Stimulated activated CD8-positive, alpha-beta memory T cell treated with anti-CD3 and anti-CD28 coated beads, Interleukin-7, amount 100 ng/mL, for 48 hours (primary cell): ENCODE measurements at places on chromosomes 12 and 14.

DNA sequence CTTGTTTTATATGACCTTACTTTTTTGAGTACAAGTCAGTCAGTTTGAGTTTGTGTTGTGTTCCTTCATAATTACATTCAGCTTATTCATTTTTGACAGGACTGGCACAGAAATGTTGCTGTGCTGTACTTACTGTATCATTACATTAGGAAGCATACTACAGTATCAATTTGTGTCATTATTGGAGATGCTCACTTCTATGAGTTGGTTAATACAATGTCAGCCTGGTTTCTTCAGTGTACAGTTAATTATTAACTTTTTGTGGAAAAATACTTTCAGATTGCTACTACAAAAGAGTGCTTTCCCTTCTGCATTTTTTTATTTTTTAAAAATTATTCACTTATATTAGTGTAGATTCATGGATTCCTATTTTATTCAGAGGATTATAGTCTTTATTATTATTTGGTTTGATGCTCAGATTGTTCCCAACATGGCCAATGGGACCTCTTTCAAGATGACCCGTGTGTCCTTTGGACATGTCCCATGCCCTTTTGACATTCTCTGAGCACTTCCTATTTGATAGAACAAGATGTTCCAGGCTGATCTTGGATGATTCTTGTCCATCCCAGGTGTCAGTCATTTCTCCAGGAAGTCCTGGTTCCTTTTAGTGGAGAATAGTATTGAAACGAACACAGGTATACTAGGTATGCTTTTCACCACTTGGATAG, 66.6 kb downstream of the MON2 start:
- no peak for DNase-seq

DNA sequence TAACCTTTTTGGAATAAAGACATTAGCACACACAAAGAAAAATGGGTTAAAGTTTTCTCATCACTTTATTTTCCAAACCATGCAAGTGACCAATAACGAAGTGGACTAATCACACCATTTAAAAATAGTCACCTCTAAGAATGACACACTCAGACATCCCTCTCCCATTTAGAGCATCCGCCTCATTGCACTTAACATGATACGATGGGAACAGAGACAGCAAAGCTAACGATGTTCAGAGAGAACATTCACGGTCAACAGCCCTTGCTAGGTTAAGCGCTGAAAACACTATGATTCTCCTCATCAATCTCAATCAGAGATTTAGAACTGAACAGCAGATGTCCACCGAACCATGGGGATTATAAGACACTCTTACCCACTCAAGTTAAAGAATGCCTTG, 35.8 kb downstream of the NIN start:
- no peak for DNase-seq

- no peak for DNase-seq
Observed at GRCh38 chr12:104063712-104064030, 660 bp upstream of the HCFC2 start.

GRCh38 chr12:114275086-114275485, 130.9 kb downstream of the TBX5 start:
- no peak for DNase-seq

- DNase-seq, result no peak
Observed at GRCh38 chr14:50855558-50855957, 16.3 kb upstream of the ABHD12B start.

GRCh38 chr14:100262545-100262944, 23.6 kb downstream of the YY1 start:
- DNase-seq, result no peak

DNA sequence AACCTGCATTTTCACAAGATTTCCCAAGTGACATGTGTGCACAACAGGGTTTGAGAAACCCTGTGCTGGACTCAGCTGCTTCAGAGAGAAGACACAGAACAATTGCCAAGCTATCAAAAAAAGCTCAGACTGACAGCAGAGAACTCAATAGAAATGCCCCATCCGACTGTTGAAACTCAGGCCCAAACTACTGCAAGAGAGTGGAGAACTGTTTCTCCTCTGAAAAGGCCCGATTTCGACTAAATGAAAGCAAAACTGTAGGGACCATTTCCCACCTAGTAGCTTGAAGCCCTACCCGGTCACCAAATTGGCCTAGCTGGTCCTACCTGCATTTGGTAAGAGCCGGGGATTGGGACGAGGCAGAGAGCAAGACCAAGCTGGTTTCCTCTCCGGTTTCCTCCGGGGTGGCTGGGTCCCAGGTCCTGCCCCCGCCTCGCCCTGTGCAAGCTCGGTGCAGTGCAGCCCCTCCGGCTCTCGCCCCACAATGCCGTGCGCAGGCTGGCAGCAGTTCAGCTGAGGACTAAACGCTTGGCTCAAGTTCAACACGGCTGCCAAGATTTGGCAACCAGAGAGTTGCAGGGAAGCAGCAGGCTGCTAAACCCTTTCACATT, 1180.6 kb downstream of the VRK1 start:
- peak; percentile 61 for DNase-seq

- no peak for DNase-seq
Observed at GRCh38 chr14:80211153-80212022, at the start of gene DIO2. DIO2 (minus strand) TSS chr14:80211504; CDS start chr14:80211472, 32 bp downstream.

GRCh38 chr12:93855261-93855660, 178.1 kb downstream of the CRADD start:
- no peak for DNase-seq

- no peak for DNase-seq
Observed at GRCh38 chr12:26122061-26122680, 2.7 kb downstream of the BHLHE41 start.

GRCh38 chr14:90547250-90547649, 150.4 kb downstream of the CALM1 start:
- no peak for DNase-seq

DNA sequence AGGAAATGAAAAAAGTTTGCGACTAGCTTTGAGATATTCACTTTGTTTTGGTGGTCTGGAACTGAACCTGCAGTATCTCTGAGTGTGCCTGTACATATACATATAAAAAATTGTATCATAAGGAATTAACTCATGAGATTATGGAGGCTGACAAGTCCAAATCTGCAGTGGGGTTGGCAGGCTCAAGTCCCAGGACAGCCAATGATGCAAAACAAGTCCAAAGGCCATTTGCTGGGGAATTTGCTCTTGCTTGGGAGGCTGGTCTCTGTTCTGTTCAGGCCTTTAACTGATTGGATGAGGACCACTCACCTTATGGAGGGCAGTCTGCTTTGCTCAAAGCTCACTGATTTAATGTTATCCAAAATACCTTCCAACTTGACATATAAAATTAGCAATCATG, 66.8 kb downstream of the FGD4 start:
- no peak for DNase-seq

GRCh38 chr12:111444314-111444924, 38.7 kb downstream of the SH2B3 start:
- no peak for DNase-seq

GRCh38 chr12:10307630-10308029, at the start of gene KLRD1:
KLRD1 (plus strand) TSS chr12:10307870; CDS start chr12:10308078, 208 bp downstream.
- DNase-seq, result no peak

DNA sequence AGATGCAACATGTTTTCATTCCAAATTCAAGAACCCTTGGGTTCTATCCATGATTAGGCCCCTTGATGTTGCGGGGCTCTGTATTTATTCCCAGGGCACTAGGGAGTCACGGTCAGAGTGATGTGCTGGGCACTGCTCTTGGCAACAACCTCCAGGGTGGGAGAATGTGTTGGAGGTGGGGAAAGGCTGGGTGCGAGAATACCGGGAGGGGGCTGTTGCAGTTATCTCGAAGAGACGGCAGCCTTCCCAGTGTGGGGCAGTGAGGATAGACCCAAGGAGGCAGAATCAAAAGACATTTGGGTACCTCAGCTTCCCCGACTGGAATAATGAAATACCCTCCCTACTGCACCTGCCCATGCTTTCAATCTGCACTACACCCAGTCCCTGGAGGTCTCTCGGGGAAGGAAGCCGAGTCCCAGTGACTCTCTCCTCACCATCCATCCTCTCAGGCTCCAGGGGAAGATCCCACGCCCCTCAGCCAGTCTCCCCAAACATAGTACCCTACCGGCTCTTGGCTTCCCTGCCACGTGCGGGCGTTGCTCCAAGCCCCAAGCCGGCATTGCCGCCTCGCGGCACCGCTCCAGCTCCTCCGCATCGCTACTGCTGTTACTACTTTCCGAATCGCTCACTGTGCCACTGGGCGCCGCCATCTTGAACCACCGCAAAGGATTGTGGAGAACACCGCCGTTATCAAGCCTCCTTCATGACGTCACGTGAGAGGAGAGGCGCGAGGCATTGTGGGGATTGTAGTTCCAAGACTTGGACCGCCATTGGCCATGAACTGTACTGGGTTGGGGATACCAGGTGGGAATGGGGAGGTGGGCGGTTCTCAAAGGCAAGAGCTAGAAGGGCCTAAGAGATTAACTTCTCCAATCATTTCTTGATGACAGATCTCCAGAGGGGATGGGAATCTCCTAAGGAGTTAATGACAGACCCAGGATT, at the start of gene C12orf43:
Gene C12orf43, minus strand, starts transcription at position 663 of the 942 bp plus-strand sequence. Its CDS starts 13 bp downstream, at position 650.
- DNase-seq, result peak; percentile 88

DNA sequence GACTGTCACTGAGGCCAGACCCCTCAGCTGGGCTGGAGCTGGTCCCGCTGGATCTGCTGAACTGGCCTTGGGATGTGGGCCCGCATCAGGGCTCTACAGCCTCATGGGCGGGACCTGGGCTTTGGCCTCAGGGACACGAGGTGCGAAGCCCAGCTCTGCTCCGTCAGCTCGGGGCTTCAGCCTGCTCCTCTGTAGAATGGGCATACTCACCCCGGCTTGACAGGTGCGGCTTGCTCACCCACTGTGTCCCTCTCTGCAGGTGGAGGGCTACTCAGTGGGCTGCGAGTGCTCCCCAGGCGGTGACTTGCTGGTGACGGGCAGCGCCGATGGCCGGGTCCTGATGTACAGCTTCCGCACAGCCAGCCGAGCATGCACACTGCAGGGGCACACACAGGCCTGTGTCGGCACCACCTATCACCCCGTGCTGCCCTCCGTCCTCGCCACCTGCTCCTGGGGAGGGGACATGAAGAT, 57.6 kb downstream of the BEGAIN start:
- DNase-seq, result no peak

- no peak for DNase-seq
Observed at GRCh38 chr14:31545328-31545727, 15.9 kb upstream of the NUBPL start.

DNA sequence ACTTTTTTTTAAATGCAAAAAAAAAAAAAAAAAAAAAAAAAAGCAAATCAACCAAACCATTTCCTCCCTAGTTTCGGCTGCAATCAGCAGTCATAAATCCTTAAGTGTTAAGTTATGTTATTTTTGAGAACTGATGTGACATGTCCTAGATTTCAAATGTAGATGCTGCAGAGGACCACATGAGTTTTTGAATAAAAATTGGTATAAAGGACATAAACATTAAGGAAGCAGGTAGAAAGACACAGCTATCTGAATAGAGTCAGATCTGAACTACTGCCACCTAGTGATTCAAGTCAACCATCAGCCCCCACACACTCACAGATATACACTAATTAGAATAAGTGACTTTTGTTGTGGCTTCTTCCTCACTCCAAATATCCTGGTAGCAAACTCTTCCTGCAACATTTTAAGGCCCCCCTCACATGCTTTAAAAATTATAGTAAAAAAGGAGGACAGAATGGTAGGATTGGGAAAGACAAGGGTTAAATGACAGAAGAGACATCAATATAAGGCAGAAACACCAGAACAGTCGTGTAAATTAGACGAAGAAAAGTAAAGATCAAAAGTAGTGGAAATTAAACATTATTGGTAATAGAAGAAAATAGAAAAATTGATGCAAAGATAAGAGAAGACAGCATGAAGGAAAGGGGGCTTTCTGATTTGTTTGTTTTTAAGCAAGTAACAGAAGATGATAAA, 394.5 kb upstream of the ATP2B1 start:
- no peak for DNase-seq
